NCI-H1048 (cell line): ENCODE measurements at places on chromosomes 13 and 19.
A peak's percentile ranks its signal among the peaks of the same experiment; 100 is the strongest.

- no peak for DNase-seq
These were observed 689 bp downstream of the ING1 start for GRCh38 chr13:110713981-110714796.

GRCh38 chr19:43809762-43810696, 7.8 kb upstream of the LYPD5 start:
- DNase-seq: peak; percentile 38

- no peak for DNase-seq
These were observed at the start of gene CPAMD8 for GRCh38 chr19:17026706-17027534. TSS of gene CPAMD8 (minus strand) at chr19:17026810. CDS start at chr19:17026642, 168 bp downstream.

- no peak for DNase-seq
These were observed 29.3 kb upstream of the ATP1A3 start for GRCh38 chr19:42023121-42023942.

GRCh38 chr19:18157465-18158063, 4.6 kb downstream of the PIK3R2 start:
- DNase-seq: no peak

DNA sequence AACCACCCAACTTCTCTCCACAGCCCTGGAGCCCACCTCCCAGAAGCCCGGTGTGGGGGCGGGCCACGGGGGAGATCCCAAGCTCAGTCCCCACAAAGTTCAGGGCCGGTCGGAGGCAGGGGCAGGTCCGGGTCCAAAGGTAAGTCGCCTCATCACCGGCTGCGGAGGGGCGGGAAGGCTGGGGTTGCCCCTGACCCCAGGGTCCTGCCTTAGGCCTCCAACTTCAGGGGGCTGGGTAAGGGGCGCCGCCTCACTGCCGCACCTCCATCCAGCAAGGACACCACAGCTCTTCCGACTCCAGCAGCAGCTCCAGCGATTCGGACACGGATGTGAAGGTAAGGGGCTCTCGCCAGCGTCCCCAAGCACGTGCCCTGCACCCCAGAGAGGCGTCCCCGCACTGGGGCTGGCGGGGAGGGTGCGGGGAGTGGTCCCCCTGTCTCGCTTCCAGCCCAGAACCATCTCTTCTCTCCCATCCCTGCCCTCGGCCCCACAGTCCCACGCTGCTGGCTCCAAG, 358 bp downstream of the C19orf33 start:
- no peak for DNase-seq

- no peak for DNase-seq
These were observed 389.3 kb downstream of the FGF9 start for GRCh38 chr13:22060187-22060586.

- no peak for DNase-seq
These were observed 11.6 kb downstream of the URI1 start for GRCh38 chr19:29953352-29954247.

DNA sequence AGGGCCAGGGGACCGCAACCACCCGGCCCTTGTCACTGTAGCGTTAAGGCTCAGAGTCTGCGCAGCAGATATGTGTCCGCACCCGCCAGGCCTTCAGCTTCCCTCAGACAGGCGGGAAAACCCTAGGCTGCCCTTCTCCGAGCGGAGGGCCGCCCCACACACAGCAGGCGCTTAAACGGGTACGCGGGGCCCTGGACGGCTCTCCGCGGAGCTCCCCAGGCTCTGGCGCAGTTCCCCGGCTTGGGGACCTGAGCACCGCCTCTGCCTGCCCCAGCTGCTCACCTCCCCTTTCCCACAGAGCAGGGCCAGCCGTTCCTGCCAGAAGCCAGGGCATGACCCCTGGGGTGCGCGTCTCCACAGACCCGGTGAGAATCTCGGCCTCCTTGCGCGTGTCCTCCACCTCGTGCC, 593 bp downstream of the ZNF135 start:
- DNase-seq: no peak

DNA sequence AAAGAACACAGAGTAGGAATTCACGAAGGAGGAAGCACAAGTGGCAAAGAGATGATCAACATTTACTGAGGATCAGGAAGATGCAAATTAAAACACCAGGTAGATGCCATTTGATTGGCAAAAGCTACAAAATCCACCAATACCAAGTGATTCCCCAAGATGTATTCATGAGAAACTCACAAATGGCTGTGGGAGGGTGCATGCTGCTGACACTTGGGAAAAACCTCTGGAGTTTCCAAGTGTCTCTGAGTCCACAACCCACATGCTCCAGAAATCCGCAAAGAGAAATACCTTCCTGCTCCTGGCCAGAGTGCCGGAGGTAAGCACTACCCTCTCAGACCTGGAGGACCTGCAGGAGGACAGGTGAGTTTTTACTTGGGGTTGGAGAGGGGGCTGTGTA, 35.7 kb downstream of the ARRDC2 start:
- DNase-seq: no peak

DNA sequence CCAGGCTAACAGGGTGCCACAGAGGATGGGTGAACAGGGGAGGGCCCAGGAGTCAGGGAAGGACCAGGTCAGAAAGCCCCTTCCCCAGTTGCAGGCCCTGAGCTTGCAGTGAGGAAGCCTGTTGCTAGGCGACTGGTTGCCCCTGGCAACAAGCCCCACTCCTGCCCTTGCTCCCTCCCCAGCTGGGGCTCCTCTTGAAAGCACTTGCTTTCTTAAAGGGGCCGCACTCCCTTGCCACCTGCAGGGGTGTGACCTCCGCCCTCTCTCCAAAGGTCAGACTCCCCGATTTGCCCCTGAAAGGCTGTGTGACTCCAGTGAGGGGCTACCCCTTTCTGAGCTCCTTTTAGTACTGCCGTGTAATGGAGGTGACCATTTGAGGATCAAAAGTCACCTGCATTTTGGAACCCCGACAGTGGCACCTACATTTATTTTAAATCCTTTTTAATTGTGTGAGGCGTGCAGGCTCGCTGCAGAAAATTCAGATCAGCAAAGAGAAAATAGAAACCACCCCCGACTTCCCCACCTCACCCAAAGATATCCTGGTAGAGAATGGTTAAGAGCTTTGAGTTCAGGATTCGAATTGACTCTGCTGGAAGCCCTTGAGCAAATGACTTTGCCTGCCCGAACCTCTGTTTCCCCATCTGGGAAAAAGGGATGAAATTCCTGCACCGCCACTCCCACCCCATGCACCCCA, 4.8 kb downstream of the FCHO1 start:
- no peak for DNase-seq

- DNase-seq: no peak
These were observed 20.8 kb upstream of the IPO5 start for GRCh38 chr13:97932647-97933046.

DNA sequence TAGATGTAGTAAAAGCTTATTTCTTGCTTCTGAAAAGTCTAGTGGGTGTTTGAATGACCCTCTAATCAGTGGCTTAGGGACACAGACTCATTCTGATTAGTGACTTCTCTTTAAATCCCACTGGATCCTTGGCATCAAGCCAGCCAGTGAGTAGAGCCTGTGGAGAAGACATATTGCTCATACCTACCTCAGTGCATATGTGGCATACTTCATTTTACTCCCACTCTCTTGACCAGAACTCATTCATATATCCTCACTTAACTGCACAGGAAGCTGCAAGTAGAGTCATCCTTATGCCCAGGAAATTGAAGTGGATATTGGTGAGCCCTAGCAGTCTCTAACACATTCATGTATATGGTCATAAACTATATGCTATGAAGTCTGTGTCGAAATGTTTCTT, 148.3 kb downstream of the PDS5B start:
- no peak for DNase-seq

- DNase-seq: no peak
These were observed 4.2 kb downstream of the SULT2B1 start for GRCh38 chr19:48556163-48556562.

- peak; percentile 42 for DNase-seq
These were observed 4.8 kb upstream of the TM9SF2 start for GRCh38 chr13:99496184-99497142.

DNA sequence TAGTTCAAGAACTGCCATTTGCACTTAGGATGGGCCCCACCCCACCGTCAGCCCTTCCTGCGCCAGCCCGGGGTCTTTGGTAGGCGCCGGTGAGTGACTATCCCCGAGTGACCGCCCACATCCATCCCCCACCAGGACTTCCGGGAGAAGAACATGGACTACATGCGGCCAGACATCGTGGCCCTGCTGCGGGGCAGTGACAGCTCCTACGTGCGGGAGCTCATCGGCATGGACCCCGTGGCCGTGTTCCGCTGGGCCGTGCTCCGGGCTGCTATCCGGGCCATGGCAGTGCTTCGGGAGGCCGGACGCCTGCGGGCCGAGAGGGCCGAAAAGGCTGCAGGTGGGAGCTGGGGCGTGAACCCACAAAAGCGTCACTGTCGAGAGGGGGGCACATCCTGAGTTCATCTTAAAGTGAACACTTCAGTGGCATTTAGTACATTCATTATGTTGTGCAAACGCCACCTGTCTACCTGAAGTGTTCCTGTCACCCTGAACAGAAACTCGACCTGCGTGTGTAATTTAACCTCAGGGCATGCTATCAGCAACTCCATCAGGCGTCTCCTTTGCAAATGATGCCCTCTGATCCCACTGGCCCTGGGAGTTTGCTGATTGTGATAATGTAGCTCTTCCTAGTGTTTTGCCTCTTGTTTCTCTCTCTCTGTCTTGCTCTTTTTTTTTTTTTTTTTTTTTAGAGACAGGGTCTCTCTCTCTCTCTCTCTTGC, 42.4 kb upstream of the USE1 start:
- no peak for DNase-seq

GRCh38 chr13:33963895-33964294, 145.9 kb downstream of the RFC3 start:
- no peak for DNase-seq

DNA sequence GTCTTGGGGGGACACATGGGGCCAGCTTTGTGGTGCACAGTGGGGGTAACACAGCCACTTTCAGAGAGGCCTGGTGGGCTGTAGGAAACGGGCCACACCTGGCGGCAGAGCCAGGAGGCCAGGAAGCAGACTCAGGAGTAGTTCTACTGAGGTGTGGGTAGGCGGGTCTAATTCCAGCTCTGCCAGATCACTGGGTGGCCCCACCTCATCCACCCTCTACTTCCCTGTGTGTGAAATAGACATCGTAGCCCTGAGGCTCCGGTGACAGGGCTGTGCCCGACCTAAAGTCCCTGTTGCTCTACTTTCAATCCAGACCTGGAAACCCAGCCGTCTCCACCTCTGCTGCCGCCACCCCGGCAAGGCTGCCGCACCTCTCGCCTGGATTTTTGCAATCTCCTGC, 4.0 kb downstream of the NKPD1 start:
- DNase-seq: no peak

DNA sequence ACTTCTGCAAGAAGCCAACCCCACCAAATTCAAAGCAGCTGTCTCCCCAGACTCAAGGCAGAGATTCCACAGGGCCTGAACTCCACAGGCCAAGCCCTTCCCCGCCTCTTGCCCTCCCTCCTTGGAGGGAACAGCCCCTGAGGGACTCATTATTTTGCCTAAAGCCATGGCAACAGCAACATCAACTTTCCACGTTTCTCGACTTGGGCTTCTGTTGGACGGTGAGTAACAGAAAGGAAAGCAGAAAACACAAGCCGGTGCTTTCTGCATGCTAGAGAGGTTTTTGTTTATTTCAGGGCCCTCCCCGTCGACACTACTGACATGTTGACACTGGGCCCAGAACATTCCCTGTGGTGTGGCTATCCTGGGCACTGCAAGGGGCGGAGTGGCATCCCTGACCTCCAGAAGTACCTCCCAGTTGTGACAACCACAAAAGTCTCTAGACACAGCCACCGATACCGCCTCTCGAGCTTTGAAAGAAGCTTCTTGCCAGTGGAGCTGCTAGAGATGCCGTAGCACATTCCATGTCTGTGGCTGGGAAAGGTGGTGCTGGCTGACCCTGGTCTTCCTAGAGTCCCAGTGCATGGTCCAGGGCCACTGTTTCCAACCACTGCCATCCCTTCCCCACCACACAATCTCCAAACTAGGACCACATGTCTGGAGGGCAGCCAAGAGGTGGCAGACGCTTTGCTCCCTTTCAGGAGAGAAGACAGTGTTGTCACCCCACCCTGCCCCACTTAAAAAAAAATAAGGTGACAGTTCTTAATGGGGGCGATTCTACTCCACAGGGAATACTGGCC, 12.8 kb downstream of the CAPS start:
- DNase-seq: no peak

DNA sequence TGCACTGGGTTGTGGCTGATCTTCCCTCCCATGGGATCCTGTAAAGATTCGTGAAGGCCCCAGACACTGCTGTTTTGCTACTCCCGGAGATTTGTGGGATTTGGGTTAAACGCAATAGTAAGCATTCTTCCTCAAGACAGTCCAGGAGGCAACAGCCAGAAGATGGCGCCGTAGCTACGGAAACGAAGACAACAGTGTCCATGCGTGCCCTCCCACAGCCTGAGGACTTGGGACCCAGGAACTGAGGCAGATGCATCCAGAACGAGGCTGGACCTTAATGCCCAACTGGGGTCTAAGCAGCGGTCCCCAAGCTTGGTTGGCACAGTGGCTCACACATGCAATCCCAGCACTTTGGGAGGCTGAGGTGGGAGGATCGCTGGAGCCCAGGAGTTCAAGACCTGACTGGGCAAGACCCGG, 57.6 kb upstream of the ZNF507 start:
- DNase-seq: no peak

GRCh38 chr19:35202722-35203688, 25.5 kb downstream of the FAM187B start:
- DNase-seq: no peak

DNA sequence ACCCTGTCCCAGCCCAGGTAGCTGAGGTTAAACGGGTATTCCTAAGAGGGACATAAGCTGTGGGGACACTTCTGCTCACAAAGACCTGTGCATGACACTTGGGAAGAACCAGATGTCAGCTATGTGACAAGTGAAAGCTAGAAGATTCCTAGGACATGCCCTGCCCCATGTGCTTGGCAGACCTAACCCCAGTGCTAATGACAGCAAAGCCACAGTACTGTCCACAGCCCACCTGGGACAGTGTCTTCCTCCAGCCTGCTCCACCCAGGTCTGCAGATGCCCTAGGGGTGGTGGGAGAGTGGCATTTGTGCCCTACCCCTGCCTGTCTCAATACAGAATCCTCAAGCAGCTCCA, 18.4 kb upstream of the EPHX3 start:
- no peak for DNase-seq

DNA sequence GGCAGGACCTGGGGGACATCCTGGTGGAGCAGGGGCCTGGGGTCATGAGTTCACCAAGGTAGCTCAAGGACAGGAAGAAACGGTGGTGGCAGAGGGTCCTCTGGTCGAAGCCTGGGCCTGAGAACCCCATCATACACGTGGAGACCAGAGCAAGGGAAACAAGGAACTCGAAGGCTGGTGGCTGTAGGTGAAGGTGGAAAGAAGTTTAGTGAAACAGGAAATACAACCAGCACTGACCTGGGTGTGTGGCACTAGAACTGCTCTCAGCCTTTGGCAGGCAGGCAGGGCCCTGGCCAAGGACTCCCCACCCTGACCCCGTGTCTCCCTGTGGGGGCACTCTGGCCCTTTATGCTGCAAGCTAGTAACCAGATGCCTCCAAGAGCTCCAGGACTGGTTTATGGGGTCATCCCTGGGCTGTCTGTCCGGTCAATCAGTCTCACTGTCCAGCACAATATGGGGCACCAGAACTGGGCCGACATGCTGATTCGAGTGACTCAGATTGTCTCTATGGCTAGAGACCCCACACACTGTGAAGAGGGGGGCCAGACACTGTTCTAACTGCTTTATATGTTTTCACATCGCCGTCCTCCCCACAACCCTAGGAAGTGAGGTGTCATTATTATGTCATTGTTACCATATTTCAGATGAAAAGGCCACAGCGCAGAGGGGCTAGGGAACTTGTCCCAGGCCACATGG, 3.8 kb downstream of the COX6B2 start:
- no peak for DNase-seq

GRCh38 chr19:10419646-10420443, 493 bp upstream of the PDE4A start:
- DNase-seq: peak; percentile 43

GRCh38 chr19:47729799-47730520, 15.4 kb upstream of the NOP53 start:
- peak; percentile 66 for DNase-seq
